ENCODE measurements at places on chromosomes 6 and 20. TPM values are rescaled to one million over a fixed set of nuclear protein-coding genes. Genes with fewer than 3 reads are reported as not detected.

- H3K4me1 ChIP-seq = peaks cover 7% of the 10 kb centered on the region
- H3K27me3 ChIP-seq = no peaks in the 10 kb centered on the region
- no peak overlapping the region for H3K27ac ChIP-seq
- no peaks in the 10 kb centered on the region for H3K36me3 ChIP-seq
These were observed 27.2 kb downstream of the DSE start for GRCh38 chr6:116397914-116398313.

LAMA2 gene
- 0.80 TPM for total RNA-seq

GRCh38 chr6:164929408-164929977 lies 379.9 kb downstream of the C6orf118 start:
- H3K4me1 ChIP-seq = no peaks in the 10 kb centered on the region
- H3K27me3 ChIP-seq = no peaks in the 10 kb centered on the region

ZBTB12 gene
- total RNA-seq = 2.4 TPM

Measured in activated CD4-positive, alpha-beta T cell treated with anti-CD3 and anti-CD28 coated beads for 36 hours (primary cell).